NCI-H526 (cell line): ENCODE measurements at places on chromosomes 16 and 17.

DNA sequence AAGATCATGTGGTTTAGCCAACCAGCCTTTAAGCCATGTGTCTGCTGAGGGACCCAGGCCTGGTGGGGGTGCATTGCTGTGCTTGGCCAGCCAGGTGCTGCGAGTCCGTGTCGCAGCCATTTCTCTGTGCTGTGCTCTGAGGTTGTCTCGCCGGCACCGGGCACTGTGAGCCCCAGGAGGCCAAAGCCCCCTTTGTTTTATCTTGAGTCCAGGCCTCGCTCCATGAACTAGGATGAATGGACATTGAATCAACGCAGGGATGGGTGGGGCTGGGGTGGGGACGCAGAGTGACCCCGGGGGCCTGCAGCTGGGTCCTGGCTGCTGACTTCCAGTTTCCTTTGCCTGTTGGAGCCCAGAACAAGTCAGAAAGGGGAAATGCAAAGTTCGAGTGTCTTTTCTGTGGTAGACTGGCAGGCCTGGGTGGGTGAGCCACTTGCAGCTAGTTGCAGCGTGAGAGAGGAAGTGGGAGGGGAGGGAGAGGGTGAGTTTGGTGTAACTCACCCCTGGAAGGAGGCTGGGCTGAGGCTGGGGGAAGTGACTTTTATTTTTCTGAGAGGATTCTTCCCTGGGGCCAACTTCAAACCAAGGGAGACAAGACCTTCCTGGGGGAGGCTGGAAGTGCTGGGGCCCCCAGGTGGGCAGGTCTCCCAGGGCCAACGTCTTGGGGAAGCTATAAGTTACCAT, 324.7 kb downstream of the SEC14L1 start:
- no peak for DNase-seq

DNA sequence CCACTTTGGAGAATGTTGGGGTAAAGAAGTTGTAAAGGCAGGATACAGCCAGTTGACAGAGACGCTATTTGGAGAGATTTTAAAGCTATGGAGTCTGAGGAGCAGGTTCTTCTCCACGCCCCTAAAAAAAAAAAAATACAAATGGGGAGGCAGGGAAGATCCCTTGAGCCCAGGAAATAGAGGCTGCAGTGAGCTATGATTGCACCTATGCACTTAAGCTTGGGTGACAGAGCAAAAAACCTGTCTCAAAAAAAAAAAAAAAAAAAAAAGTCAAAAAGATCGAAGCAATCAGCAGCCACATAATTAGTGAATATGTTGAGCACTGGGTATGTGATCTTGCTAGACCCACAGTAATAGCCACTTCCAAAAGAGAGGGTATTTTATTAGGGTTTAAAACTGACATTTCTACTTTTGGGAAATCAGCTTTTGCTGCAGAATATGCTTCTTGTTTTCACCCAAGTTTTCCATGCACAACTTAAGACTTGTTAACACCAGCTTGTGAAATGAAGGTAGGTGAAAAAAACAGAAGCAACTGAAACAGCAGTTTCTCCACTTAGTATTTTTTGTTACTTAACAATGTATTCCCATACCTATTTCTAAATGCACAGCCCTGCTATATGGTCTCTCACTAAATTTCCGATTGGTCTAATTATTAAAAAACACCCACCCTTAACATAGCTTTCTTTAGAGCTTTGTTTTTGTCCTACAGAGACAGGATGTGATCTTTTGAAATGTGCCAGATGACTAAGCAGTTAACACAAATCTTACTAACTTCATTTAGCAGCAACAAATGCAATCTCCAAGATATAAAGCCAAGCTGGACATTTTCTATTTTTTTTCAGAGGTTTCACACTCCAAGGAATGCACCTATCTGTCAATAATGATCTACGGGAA, 2.5 kb upstream of the ARL6IP1 start:
- DNase-seq = no peak

- no peak for DNase-seq
Measured at GRCh38 chr17:13597723-13598347, 3.9 kb downstream of the HS3ST3A1 start.

DNA sequence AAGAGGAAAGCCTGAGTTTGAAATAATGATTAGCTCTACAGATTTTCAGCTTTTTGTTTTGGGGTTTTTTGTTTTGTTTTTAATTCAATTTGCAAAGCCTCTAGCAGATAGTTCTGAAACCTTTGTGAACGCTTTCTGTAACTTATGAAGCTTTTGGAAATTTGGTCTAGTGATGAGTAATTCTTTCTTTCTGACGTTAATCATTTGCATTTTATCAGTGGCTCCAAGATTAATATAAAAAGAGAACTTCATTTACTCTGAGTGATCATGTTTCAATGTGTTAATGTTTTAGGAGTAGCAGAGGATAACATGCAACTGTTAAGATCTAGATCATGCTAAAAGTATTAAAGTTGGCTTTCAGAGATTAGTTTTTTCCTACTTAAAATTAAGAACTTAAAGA, 160.3 kb upstream of the TBX2 start:
- no peak for DNase-seq

DNA sequence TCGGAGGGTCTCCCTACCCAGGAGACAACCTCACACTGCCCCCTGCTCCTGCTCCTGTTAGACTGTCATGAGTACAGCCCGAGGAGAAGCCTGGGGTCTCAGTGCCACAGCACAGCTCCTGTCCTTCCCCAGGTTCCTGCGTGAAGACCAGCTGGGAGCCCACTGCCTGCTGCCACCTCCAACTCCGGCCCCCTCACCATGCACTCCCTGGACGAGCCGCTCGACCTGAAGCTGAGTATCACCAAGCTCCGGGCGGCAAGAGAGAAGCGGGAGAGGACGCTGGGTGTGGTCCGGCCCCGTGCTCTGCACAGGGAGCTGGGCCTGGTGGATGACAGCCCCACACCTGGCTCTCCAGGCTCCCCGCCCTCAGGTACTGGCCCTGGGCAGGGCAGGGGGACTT, 16.2 kb downstream of the GLIS2 start:
- no peak for DNase-seq

DNA sequence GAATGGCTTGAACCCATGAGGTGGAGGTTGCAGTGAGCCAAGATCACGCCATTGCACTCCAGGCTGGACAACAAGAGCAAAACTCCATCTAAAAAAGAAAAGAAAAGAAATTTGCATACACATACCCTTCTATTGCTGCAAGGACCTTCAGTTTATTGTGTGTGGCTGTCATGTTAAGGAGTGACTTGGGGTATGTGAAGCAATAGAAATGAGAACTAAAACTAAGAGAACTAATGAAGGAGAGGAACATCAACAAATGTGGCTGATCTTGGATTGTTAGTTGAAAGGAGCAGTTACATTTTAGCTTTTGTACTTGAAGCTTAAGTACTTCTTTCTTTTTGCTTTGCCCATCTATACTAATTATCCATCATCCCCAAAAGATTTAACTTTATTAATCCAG, 12.7 kb upstream of the NSRP1 start:
- no peak for DNase-seq

DNA sequence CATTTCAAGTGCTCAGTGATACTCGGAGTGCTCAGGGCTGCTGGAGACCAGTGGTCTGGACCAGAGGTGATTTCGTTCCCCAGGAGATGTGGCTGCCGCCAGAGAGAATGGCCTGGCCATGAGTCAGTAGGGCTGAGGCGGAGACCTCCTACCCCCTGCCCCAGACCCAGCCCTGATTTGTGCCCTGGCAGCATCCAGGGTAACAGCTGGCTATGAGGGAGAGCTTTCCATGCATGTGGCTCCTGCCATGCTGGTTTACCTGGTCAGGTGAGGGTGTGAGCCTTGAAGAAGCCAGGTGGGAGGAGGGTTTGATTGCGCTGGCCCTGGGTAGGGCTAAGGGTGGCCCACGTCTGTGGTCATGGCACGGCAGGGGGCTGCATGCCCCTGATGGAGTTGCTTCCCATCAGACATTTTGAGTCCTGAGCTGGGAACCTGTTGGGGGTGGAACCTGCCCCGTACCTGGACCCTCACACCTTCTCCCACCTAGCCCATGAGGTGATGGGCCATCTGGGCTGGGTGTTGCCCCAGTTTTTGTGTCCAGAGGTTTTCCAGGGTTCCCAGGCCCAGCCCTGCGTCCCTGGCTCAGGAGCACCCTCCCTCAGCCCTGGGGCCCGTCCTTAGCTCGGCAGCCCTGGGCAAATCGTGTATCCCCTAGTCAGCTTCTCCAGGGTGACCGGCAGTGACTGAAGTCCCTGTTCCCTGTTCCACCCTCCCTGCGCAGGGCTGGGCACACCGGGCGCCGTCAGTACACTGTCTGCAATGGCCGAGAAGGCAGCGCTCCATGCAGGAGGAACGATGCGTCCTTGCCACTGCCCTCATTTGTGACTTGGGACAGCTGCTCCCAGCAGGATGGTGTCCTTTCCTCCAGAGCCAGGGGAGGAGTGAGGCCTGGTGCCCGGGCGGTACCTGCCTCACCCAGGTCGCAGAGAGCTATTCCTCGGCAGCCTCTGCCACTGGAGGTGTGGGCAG, 9.0 kb upstream of the CSNK1D start:
- no peak for DNase-seq

- DNase-seq = no peak
Measured at GRCh38 chr16:28011971-28012445, 51.5 kb downstream of the GSG1L start.

GRCh38 chr17:55273579-55274354, 9.0 kb downstream of the HLF start:
- no peak for DNase-seq

DNA sequence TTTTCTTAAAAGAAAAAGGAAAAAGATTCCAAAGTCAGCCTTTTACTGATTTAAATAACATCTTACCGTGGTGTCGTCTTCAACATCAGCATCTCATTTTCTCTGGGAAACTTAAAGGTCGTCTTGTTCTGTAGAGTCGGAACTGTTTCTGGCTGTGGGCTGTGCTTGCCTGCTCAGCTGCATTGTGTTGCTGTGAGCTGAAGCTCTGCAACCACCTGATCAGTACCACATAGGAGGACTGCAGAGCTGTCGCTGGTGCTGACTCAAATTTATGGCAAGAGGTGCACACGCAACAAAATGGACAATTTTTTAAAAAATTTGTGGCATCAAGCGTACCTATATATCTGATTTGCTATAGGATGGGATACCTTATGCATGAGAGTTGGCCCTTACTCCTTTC, at the start of gene OMG:
Gene OMG (minus strand): TSS at position 150 of the 400 bp plus-strand sequence. CDS start 908 bp downstream, outside the sequence.
- peak; percentile 93 for DNase-seq
